Upper lobe of right lung (tissue), 1 donor: ENCODE measurements at places on chromosomes 5 and 9. TPM values are rescaled to one million over a fixed set of nuclear protein-coding genes. Genes with fewer than 3 reads are reported as not detected.

DNA sequence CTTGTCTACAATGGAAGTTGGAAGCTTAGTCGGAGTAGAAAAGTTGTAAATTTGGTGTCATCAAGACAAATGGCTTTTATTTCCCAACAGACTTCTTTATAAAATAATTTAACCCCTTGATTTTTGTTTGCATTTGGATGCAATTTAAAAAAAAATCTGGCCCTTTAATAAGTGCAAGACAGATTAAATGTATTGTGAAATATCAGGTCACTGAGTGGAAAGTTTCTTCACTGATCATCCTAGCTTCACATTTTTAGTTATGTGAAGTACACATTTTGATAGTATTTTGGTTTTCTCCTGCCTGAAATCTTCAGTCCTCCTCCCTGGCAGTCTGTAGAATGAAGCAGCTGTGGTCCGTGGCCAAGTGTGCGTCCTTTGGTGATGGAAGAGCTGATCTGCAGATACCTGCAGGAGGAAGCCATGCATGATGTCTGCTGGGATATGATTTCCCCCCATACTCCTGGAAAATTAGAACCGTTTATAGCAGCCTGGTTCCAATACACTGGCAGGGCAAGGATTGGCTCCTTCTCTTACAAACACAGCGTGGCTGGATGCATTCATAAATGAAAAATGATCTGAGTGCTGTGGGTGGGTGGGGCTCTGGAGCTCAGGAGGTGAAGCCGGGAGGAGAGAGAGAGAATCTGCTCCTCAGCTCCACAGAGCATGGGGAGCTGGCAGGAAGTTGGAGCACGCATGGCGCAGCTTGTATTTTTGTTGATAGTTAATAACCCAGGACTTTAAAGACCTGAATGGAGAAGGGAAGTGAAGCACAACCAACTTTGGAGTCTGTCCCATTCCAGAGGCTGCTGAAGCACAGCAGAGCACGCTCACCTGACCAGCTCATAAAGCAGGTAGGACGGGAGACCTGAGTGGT is 238.4 kb downstream of the GOLPH3 start:
- no peak for DNase-seq

GRCh38 chr9:94150890-94151650 is 66.8 kb downstream of the PTPDC1 start:
- DNase-seq = no peak

ADGRD2 gene
- total RNA-seq = not detected

DNA sequence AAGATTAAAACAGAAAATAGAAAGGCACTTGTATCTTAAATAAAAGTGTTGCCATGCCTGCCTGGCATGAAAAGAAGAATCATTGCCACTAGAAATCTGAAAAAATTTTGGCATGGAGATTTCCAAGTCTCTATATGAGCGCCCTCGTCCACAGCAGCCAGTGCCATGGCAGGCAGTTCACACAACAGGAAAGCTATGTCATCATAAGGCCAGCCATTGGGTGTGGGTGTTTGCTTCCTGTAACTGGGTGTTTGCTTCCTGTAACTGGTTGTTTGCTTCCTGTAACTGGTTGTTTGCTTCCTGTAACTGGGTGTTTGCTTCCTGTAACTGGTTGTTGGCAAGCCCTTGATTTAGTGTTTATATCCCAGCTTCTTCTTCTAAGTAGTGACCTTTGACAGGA is 446.7 kb downstream of the IRX1 start:
- no peak for DNase-seq

- DNase-seq = no peak
These were observed 33.3 kb downstream of the DMRT2 start for GRCh38 chr9:1083325-1083913.

CARD9 gene
- 10.0 TPM for total RNA-seq

GRCh38 chr9:80586786-80587330 is 1015.1 kb downstream of the TLE4 start:
- no peak for DNase-seq

DNA sequence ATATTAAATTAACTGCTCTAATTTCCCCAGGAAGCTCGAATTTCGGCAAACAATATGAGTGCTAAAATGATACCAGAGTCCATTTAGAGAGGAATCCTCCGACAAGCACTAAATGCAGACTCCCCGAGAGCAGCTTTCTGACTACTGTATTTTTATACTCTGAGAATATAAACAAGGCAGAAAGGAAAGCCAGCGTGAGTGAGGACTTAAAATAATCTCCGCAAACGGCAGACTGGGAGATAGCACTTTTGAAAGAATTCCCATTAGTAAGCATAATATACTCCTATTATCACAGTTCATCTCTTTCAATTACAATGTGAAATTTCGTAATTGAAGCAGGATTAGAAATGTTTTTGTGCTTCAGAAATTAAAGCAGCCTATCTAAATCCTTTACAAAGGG is 269.4 kb upstream of the PANK3 start:
- no peak for DNase-seq
